ENCODE measurements at places on chromosomes 1 and 21.

- DNase-seq, result no peak
Observed at GRCh38 chr1:178818416-178818815, 52.5 kb downstream of the ANGPTL1 start.

- DNase-seq, result no peak
Observed at GRCh38 chr1:70142075-70142474, 63.3 kb downstream of the LRRC40 start.

GRCh38 chr1:99650773-99651437 lies 5.0 kb downstream of the PALMD start:
- DNase-seq, result no peak

DNA sequence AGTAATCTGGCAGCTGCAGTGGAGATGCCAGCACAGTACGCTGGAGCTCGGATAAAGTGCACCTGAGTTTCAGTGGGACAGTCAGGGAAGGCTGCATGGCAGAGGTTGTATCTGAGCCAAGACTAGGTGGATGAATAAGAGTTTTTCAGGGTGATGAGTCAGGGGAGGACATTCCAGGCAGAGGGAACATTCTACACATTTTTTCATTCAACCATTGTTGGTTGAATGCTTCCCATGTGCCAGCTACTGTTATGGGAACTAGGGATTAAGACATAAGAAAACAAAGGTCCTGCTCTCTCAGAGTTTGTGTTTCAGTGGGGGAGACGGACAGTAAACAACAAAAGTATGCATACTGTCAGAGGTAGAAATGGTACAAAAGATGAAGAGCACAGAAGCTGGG lies 5.2 kb downstream of the LEPR start:
- DNase-seq, result no peak

GRCh38 chr21:16837321-16837720 lies 675.5 kb upstream of the CXADR start:
- DNase-seq, result no peak
